ENCODE measurements at places on chromosomes 13 and 19.
A peak's percentile ranks its signal among the peaks of the same experiment; 100 is the strongest.

GRCh38 chr19:28309070-28309469, 903.9 kb downstream of the UQCRFS1 start:
- DNase-seq: no peak

- DNase-seq: no peak
These were observed 14.7 kb downstream of the DCT start for GRCh38 chr13:94464771-94465170.

DNA sequence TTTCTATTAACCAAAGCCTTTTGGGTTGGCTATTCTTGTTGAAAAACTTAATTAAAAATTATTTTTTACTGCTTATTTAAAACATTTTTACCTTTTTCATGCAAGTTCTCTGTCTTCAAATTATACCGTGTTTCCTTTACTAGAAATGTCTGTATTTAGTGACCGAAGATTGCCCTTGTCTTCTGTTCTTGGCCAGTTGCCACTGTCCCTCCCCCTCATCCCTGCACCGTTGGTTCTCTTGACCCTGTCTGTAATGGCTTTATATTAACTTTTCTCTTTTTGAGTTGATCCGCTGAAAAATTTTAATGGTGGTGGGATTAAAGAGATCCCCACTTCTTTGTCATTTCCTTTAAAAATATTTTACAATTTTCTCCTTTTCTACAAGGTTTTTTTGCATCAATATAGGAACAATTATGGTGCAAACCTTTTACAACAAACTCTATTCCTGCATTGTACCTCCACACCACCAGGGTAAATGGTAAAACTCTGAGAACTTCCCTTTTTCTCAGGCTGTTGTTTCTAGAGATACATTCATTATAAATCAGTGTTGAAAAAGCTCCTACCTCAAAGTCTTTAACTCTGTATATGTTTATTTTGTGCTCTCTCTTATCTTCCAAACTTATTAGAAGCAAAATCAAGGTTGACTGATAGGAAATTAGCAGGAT, 12.9 kb upstream of the RNF113B start:
- DNase-seq: no peak

DNA sequence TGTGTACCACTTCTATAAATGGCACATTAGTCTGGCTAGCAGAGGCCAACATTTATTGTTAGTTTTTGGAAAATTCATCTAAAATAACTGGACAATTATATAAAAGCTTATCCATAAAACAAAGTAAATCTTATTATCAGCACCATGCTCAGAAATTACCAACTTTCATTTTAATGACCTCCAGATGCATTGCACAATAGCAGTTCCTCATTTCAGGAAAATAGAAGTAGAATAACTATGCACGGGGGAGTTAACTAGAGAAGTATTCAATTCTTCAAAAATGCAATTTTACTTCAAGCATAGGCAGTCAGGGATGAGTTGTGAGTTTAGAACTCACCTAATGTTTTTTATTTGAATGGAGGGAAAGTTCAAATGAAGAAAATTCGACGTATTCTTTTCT, 1023.5 kb downstream of the PCDH17 start:
- no peak for DNase-seq

DNA sequence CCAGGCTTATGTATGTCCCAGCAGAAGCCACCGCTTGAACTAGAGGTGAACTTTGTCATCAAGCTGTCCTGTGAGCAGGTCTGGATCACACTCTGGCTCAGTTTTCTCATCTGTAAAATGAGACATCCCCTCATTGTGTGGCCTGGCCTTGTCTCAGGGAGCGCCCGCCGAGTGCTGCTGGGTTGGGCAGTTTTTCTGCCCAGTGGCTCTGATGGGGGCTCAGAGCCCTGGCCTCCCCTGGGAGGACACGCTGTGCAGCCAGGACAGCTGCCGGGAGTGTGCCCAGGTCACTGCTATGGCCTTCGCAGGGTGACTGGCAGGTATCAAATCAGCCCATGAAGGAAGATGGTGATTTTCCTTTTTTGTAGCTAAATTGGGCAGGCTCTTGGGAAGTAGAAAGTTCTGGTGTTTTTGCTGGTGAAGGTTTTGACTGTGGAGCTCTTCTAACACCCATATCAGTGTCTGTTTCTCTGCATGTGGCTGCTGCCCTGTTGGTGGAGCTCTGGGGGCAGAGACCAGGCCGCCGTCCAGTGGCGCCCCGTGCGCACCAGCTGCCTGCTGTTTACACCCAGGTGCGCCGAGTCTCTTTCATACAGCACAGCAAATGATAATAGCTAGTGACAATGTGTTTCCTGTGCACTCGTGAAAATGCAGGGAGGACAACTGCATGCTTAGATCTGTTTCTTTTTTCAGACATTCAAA, 40.8 kb downstream of the SLC7A9 start:
- DNase-seq: peak; percentile 24

DNA sequence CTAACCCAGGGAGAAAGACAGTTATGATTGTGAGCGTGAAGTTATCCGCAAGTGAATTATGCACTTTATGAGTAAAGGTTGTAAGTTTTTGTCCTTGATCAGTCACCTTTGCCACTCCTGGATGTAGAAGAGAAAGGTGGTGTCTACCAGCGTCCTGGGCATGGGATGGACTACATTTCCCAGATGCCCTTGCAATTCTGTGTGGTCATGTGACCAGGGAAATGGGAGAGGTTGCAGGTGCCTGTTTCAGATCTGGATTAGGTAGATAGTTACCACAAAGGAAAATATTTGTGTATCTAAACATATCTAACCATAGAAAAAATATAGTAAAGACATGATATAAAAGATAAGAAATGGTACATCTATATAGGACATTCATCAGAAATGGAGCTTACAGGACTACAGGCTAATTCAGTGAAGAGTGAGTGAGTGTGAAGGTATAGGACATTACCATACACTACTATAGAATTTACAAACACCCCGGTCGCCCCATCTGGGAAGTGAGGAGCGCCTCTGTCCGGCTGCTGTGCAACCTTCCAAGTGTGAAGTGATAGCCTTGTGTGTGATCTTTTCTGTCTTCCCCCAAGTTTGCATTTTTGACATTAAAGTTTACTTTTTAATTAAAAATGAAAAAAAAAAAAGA, 51.6 kb upstream of the CACNA1A start:
- DNase-seq: no peak

DNA sequence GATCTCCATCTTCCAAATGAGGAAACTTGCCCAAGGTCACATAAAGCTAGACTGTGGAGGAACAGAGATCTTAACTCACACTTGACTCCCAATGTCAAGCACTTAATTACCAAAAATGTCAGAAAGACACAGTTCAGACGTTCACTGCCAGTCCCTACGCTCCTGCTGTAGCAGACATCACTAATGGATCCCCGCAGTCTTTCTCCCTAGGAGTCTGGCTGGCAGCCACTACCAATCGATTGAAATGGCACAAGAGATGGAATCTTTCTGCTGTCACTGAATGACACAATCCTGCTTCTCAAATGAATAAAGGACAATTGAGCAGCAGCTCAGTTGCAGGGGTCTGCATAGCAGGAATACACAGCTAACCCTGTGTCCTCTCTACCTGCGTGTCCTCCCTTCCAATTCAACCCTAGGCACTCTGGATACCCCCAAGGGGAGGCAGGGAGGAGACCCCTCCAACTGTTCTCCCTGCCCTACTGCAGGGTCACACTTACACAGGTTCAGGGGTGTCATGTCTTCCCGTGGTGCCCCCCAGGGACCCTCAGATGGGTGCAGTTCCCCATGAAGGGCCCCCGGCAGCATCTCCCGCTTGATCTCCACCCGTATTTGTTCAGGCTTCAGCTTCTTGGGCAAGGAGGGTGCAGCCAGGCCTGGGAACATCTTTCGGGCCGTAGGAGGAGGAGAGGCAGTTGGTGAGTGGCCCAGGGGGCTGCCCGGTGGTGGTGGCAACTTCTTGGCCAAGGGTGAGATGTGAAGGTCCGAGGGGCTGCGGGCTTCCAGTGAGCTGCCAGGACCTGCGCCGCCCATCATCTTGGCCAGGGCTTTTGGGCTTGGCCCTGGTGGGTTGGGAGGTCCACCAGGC, 7.9 kb upstream of the AKAP8L start:
- no peak for DNase-seq

GRCh38 chr13:43783820-43784219, 3.0 kb downstream of the ENOX1 start:
- peak; percentile 77 for DNase-seq

DNA sequence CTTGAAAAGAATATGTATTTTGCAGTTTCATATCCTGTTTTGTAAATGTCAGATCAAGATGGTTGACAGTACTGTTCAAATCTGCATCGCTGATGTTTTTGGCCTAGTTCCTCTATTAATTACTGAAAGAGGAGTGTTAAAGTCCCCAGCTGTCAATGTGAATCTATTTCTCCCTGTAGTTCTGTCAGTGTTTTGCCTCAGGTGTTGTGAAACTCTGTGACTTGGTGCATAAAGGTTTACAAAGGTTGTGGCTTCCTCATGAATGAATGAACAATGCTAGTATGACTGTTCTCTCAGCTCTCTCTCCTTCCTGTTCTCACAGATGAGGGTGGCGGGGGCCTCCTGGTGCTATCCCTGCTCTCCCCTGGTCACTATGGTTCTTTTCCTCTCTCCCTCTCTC, 142.4 kb downstream of the MYCBP2 start:
- DNase-seq: no peak

DNA sequence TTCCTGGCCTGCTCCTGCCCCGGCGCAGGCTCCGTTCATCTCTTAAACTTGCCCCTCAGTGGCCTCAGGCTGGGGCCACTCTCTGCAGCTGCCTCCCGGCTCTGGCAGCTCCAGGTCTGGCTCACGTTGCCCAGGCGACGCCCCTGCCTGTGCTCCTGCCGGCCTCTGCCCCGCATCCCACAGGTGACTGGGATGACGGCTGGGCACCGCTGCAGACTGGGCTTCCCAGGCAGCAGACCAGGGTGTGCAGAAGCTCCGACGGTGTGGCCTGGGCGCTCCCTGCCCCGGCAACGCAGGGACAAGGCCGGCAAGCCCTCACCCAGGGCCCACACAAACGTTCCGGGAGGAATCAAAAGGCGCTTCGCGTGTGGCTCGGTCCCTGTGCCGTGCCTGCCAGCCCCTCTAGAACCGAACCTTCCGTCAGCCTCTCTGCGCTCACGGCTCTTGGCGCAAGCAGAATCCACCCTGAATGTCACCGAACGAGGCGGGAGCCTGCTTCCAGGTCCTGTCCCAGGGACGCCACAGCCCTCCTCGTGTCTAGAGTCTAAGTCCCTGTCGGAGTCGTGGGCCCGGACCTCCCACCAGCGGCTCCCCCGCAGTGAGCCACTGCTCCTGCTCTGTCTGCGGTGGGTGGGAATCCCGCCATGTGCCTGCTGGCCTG, 64.8 kb downstream of the MLLT1 start:
- DNase-seq: no peak
